Stimulated activated CD4-positive, alpha-beta T cell treated with anti-CD3 and anti-CD28 coated beads, Interleukin-1b, Interleukin-23, amount 100 ng/mL, for 24 hours (primary cell): ENCODE measurements at places on chromosomes 1 and 21.

- DNase-seq, result no peak
Observed at GRCh38 chr1:28927266-28927647, 12.9 kb downstream of the EPB41 start.

DNA sequence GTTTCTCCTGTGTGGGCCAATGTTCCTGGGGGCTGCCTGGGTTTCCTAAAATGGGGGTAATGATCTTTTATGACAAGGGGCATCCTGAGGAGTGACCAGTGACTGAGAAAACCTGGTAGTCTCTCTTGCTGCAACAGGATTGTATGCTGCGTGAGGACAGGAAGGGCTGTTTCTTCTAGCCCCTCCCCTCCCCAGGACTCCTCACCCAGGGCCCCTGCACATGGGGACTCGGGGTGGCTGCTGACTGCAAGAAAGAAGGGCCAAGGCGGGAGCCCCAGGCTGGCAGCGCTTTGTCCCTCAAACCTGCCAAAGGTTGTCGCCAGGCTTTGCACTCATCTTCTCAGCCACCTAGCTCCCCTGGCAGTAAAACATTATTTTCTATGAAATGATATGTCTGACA, 442.4 kb downstream of the CAMTA1 start:
- DNase-seq, result no peak

- DNase-seq, result no peak
Observed at GRCh38 chr1:31809698-31810097, 6.1 kb downstream of the SPOCD1 start.

GRCh38 chr1:1891349-1892078, 627 bp upstream of the GNB1 start:
- DNase-seq, result peak; percentile 56

DNA sequence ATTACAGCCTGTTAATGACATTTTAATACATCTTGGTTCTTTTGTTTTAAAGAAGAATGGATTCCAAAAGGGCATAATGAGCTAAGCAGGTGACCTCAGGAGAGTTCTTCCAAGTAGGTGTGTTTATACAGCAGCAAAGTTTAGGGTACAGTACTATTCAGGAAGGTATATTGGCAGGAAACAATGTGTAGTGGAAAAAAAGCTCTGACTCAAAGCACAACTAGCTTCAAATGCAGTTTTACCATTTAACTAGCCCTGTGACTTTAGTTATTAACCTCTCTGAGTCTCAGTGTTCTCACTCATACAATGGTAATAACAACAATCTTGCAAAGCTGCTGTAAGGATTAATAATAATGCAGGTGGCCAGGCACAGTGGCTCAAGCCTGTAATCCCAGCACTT, 29.9 kb downstream of the FAF1 start:
- no peak for DNase-seq
